ENCODE measurements at places on chromosomes 5 and 9.

GRCh38 chr5:73743161-73743560, 117.2 kb downstream of the ARHGEF28 start:
- DNase-seq, result no peak

DNA sequence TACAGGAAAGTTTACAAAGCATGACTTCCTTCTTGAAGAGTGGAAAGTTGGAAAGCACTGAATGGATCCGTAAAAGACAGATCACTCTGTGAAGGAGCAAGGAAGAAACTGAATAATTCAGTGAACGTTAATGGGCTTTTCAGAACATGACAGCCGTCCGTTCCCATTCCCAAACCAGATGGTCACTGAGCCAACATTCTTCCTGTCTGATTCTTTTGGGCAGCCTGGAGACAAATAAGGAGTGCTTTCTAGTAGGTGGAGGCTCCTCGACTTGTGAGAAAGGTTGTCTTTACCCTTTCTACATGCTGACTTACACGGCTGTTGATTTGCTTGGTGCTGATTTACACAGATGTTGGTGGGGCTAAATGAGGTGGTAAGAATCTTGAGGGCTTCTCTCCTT, 51.0 kb upstream of the PAPPA start:
- no peak for DNase-seq

DNA sequence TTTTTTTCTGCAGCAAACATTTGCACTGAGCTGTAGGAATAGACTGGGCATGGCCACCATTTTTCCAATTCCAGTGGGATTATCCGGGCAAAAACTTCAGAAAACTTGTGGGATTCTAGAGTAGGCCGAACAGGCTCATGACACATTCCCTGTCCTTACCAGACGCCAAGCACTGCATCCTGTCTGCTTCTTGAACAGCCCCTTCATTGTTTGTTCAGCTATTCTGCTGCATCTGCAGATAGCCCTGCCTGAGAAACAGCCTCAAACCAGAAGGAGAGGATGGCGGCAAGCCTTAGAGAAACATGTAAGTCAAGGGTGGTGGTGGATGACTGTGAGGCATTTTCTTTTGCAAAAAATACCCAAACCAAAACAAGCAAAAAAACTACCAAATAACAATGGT, 111.8 kb upstream of the NTRK2 start:
- DNase-seq, result no peak

- no peak for DNase-seq
Observed at GRCh38 chr5:7706256-7706655, 144.7 kb downstream of the CFAP90 start.

- no peak for DNase-seq
Observed at GRCh38 chr5:125037020-125037419, 290.6 kb upstream of the ZNF608 start.

- no peak for DNase-seq
Observed at GRCh38 chr5:54528633-54529209, 11.2 kb downstream of the SNX18 start.

- DNase-seq, result peak; percentile 8
Observed at GRCh38 chr5:116492016-116492623, 82.5 kb downstream of the SEMA6A start.

- no peak for DNase-seq
Observed at GRCh38 chr5:6059137-6059800, 319.1 kb downstream of the MED10 start.

GRCh38 chr5:142845402-142845921, 75.3 kb downstream of the ARHGAP26 start:
- DNase-seq, result no peak

- DNase-seq, result no peak
Observed at GRCh38 chr5:168282120-168282519, 9.3 kb upstream of the WWC1 start.

GRCh38 chr9:89445801-89446251, 52.1 kb downstream of the SEMA4D start:
- no peak for DNase-seq

DNA sequence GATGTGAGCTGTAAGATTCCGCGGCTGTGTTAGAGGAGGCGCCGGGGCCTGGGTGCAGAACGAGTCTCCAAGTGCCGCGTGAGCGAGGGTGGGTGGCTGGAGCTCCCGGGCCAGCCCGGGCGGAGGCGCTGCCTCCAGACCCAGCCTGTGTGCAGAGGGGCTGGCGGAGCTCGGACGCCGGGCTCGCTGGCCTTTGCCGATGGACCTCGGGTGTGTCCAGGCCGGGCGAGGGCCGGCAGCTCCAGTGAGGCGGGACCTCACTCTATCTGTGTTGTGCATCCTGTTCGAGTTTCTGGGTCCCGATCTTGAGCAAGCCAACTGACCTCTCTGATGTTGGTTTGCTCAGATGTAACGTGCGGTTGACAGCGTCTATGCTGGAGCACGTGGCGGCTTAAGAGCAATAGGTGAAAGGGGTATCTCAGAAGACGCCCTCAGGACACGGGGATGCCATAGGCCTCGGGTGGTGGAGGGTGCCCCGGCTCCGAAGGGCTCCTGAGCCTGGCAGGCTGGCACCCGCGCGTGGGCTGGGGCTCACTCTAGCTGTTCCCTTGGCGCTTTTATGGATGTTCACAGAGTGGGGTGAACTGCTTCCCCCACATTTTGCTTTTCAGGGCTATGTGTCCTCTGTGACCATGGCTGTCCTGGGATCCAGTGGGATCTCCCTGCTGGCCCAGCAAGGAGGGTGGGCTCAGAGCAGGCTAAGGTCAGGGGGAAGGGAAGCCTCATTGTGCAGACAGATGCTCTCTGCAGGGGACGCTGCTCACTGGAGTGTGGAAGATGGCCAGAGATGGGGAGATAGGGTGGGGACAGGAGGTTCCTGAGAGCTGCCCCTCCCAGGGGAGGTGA, 69.8 kb downstream of the MRPL36 start:
- no peak for DNase-seq

- DNase-seq, result no peak
Observed at GRCh38 chr9:130846487-130847305, 11.6 kb downstream of the ABL1 start.

- no peak for DNase-seq
Observed at GRCh38 chr5:109805883-109806282, 116.2 kb downstream of the MAN2A1 start.

DNA sequence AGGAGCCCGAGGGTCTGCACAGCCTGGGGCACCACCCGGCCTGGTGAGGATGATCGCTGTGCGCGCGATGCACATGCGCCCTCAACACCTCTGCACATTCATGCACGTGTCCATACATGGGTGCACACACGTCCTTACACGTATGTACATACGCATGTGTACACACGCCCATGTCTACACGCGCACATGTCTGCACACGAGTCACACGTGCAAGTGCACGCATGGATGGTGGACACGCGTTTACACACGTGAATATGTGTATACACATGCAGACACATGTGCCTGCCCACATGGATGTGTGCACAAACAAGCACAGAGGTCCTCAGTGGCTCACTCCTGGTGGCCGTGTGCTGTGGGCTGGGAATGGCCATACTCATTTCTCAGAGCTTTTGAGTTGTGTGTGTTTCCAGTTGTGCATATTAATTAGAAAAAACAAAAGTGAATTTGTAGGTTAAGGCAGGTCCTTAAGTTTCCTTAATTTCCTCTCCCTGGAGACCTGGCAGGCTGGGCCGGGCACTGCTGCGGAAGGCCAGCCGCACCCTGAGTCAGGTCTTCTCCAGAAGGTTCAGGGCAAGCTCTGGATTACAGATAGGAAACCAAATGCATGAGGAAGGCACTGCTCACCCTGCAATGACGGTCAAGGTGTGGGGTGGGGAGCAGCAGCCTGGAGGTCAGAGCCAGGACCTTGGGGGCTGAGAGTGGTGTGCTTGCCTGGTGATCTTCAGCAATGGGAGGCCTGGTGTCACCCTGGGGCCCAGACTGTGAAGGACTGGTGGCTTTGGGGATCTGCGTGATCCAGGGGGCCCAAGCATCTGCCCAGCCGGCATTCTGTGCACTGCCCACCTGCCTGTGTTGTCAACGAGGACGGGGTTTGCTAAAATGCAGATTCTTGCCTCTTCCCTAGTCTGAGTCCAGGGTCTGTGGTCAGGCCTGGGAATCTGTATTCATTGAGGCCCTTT, 1.3 kb upstream of the RNU6ATAC start:
- DNase-seq, result no peak

DNA sequence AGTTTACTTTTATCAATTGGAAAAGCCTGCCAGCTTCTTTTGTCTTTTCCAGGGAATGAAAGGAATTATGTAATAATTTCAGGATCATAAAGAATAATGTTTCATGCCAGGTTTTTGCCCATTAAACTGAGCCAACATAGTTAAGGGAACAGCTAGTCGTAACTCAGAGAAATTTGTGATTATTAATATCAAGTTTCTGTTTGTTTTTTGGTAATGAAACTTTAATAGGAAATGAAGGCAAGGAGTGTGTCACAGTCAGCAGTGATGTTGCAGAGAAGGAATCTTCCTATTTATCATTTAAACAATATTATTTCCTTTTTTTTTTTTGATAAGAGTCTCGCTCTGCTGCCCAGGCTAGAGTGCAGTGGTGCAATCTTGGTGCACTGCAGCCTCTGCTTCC, 10.7 kb downstream of the NFIL3 start:
- no peak for DNase-seq

GRCh38 chr5:157130925-157131324, 11.7 kb downstream of the MED7 start:
- no peak for DNase-seq

GRCh38 chr9:131306397-131307004, 17.0 kb downstream of the PLPP7 start:
- no peak for DNase-seq

- DNase-seq, result no peak
Observed at GRCh38 chr9:4706971-4707622, 27.7 kb downstream of the CDC37L1 start.

DNA sequence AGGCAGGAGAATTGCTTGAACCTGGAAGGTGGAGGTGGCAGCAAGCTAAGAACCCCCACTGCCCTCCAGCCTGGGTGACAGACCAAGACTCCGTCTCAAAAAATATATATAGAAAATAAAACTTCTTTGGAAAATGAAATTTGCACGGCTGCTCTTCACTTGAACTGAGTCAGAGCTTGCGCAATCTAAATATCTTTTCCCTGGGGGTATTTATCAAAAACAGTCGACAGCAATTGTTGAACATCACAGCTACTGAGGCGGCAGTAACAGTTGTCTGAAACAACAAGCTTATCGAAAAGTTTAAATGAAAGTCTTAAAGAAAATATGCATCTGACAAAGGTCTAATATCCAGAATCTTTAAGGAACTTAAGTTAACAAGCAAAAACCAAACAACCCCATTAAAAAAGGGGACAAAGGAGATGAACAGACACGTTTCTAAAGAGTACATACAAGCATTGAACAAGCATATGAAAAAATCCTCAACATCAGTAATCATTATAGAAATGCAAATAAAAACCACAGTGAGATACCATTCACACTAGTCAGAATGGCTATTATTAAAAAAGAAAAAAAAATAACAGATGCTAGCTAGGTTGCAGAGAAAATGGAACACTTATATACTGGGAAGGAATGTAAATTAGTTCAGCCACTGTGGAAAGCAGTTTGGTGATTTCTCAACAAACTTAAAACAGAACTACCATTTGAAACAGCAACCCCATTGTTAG, 153.6 kb upstream of the CDH9 start:
- no peak for DNase-seq

DNA sequence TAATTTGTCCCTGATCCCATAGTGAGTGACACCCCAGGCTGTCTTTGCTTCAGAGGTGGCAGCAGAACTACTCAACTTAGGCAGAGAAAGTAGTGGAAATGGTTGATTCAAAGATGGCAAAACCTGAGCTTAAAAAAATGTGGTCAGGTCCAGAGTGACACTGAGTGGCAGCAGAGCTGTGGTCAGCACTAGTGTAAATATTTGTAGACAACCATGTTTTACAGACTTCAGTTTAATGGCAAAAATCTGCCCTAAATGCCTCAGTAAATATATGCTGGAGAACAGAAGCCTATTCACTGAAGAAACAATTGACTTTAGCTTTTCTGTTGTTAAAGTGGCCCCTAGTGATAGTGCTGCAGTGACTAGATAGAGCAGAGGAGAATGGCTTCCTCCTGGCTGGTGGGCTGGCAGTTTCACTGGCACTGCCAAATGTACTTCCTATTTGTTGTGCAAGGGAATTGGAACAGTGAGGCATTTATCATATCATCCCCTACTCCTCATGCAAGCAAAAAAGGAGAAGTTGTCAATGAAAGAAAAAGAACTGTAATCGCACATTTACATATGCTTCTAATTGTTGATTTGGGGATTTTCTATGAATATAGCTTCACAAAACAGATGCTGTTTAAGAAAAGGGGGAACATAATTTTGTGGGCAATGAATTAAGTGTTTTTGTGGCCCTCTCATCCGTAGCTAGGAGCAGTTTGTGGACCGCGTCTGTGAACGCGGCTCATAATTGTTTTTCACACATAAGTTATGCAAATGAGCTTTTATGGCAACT, 12.0 kb downstream of the PBX3 start:
- no peak for DNase-seq

DNA sequence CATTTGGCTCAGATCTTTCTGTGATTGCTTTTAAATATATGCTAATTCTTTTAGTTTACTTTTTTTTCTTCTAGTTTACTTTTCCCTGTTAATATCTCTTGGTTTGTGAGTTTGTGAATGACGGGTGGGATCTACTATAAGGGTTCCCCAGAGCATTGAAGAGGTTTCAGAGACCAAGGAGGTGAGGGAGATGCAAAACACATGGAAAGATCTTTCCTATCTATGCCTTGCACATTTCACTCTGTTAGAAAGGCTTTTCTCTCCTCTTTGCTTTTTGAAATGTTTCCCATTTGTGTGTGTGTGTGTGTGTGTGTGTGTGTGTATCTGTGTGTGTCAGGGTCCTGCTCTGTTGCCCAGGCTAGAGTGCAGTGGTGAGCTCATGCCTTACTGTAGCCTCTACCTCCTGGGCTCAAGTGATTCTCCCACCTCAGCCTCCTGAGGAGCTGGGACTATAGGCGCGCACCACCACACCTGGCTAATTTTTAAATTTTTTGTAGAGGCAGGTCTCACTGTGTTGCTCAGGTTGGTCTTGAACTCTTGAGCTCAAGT, 50.7 kb downstream of the CNTLN start:
- no peak for DNase-seq

- no peak for DNase-seq
Observed at GRCh38 chr9:21974722-21975409, 19.3 kb downstream of the CDKN2A start.

GRCh38 chr5:151480384-151481293, 33.2 kb downstream of the SLC36A1 start:
- DNase-seq, result no peak

DNA sequence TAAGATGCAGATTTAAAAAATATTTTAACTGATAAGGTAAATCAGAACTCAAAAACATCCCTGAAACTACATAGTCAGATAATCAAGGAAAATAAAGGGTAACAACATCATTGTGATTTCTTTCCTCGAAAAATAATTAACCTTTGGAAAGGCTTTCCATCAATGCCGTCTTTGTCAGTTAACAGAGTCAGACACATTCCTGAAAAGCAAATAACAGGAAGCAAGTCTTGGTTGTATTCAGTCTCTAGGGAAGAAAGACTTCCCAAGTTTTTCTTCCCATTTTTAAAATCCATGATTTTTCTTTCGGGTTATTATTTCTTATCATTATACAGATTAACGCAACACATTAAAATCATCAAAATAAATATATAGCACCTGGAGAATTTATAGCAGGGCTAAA, 256.4 kb upstream of the CDH6 start:
- no peak for DNase-seq

All from nucleus accumbens (tissue), 56 donors.